ENCODE measurements at places on chromosomes 12 and 14.

DNA sequence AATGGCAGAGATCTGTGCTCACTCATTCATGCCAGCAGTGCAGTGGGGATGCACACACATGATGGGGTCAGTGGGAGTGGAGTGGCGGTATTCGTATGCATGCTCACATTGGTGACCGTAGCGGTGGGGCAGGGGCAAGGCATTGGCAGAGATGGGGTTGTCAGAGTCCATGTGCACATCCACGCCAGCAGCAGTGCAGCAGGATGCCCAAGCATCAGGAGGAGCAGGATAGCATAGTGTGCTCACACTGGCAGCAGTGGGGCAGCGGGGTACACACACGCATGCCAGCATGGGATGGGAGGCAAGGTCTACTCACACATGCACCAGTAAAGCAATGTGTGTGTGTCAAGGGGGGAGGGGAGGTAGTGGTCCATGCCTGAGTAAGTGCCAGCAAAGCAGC is 89.4 kb upstream of the GARIN6 start:
- DNase-seq: no peak

- DNase-seq: no peak
Measured at GRCh38 chr14:90759370-90760077, 56.7 kb downstream of the TTC7B start.

- DNase-seq: no peak
Measured at GRCh38 chr12:3049611-3050249, 27.4 kb upstream of the TSPAN9 start.

DNA sequence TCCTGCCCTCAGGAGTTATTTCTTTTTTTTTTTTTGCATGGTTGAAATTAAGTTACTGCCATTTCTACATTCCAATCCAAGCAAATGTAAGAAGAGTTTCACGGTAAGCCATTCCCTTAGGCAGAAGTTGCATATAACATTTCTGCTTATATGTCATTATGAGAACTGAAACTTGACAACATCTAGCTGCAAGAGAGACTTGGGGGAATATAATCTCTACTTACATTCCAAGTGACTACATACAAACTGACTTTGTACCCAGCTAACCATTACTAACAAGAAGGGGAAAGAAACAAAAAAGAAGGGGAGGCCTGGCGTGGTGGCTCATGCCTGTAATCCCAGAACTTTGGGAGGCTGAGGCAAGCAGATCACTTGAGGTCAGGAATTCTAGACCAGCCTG is 7.3 kb upstream of the RESF1 start:
- no peak for DNase-seq

DNA sequence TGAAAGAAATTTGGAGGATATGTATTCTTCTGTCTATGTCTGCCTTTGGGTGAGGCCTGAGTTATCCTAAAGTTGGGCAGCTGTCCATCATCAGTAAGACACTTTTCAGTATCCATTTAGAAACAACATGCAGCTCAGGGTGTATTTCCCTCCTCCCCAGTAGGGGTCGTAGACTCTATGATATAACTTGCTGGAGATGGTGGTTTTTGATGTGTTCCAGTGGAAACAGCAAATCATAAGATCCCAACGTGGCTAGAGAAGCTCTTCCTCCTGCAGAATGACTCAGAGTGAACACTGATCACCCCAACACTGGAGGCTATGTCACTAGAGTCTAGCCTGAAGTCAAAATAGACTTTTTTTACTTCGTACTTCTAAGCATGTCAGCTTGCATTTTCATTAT is 331.6 kb upstream of the STXBP6 start:
- no peak for DNase-seq

DNA sequence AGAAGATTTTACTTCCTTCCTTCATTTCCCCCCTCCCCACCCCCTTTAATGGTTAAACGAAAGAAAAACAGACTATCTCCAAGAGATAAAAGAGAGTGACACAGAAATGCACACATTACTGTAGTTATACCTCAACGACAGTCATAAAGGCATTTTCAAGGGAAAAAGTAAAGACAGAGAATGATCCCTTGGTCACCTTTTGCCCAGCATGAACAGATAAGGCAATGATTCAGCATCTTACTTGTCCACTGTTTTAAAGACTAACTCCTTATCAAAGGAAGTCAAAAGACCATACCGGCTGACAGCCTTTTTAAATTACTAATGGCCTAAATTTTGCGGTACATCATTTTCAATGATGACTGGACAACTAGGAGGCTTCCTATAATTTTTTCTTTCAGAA is 326.6 kb downstream of the PAWR start:
- no peak for DNase-seq

- DNase-seq: no peak
Measured at GRCh38 chr12:130565189-130565588, 150.9 kb downstream of the RIMBP2 start.

DNA sequence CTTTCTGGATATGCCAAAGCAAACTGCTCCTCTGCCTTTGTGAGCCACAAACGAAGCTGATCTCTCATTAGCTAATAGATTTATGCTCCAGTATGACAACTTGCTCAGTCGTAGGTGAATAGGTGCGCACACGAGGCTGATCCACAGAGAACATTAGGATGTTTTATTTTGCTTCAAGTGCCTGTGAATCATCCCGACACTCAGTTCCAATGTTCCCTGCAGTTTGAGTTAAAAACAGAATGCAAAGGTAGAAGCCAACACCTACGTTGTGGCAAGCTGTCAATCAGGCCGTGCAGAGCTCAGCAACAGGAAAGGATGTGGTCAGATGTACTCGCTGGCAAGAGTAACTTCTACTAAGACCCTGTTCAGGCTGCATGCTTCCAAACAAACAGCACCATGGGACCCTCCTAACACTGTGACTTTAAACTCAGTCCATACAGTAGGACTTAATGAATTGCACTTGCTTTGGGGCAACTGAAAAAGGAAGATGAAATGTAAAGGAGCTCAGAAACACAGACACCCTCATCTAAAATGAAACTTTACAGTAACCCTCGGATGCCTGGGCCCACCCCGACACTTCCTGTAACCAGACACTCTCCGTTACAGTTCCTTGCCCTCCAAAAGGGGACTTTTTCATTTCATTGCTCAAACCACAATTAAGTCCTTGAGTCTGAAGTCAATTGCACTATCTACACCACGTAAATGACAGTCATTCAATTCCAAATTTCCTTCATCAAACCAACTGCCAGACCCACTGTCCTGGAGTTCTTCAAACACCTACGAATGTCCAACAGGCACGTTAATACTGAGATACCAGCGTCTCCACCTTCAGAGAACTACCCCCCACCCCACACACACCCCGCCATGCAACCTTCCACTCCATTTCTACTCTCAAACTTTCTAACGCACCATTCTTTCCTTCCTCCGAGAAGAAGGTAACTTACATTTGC is 1.6 kb downstream of the CCDC88C start:
- no peak for DNase-seq

- DNase-seq: no peak
Measured at GRCh38 chr12:27178723-27179399, 65.2 kb upstream of the STK38L start.

DNA sequence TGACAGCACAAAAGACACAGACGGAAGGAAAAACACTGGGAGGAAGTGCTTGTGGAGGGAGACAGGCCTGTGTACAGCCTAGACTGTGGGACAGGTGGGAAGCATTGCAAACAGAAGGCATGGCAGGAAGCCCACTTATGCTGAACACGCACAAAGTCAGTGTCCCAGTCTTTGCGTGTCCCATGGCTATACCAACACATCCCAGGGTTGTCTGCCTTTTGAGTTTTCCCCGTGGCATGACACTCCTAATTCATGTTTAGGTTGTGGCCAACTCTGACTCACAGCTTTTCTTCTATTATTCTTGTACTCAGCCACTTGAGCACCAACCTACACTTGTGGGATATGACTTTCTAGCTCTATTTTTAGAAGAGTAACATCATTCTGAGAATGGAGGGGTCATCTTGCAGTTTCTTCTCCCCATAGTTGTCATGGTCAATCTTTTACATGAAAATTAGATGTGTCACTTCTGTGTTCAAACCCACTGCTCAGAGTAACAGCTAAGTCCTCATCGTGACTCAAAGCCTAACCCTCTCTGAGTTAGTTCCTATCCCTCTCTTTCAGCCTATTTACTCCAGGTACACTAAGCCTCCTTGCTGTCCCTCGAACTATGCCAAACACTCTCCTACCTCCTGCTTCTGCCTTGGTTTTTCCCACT is 27.5 kb upstream of the JPH4 start:
- DNase-seq: no peak

- no peak for DNase-seq
Measured at GRCh38 chr14:99937475-99938244, 127.6 kb upstream of the EVL start.

- no peak for DNase-seq
Measured at GRCh38 chr14:67863223-67863622, 43.6 kb downstream of the RAD51B start.

DNA sequence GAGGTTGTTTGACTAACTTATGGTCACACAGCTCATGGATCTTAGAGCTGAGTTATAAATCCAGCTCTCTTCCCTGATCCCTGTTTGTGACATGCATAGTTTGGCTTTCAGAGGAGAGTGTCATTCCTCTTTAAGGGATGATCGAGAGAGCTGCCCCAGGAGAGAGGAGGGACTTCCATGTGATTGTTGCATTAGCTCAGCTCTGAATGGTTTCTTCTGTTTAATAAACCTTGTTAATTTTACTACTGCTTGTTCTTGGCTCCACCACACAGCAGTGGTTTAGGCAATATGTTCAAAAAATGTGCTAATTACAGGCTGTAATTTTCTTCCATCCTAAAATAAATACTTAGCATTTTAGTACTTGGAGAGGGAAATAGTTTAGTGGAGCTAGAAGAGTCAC is 152.5 kb downstream of the C12orf75 start:
- no peak for DNase-seq

- DNase-seq: no peak
Measured at GRCh38 chr12:113075137-113075683, 18.7 kb downstream of the DTX1 start.

- no peak for DNase-seq
Measured at GRCh38 chr14:92624764-92625163, 111.2 kb downstream of the RIN3 start.

- DNase-seq: no peak
Measured at GRCh38 chr12:45217846-45218245, 2.0 kb downstream of the ANO6 start.

DNA sequence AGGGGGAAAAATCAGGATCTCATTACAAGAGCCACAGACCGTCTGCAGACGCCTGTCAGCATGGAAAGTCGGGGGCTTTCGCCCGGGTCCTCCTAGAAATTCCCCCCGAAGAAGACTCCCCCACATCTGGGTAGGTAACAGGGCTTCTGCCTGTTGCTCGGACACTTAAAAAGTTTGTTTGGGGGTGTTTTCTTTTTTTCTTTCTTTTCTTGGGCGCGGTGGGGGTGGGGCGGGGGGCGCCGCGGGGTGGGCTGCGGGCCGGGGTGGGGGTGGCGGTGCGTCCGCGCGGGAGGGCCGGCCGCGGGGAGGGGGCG is 358 bp downstream of the ELK3 start:
- DNase-seq: no peak

GRCh38 chr14:50846226-50846880 is 15.4 kb upstream of the NIN start:
- peak; percentile 82 for DNase-seq

GRCh38 chr12:96886998-96887677 is 19.9 kb upstream of the NEDD1 start:
- DNase-seq: peak; percentile 43

DNA sequence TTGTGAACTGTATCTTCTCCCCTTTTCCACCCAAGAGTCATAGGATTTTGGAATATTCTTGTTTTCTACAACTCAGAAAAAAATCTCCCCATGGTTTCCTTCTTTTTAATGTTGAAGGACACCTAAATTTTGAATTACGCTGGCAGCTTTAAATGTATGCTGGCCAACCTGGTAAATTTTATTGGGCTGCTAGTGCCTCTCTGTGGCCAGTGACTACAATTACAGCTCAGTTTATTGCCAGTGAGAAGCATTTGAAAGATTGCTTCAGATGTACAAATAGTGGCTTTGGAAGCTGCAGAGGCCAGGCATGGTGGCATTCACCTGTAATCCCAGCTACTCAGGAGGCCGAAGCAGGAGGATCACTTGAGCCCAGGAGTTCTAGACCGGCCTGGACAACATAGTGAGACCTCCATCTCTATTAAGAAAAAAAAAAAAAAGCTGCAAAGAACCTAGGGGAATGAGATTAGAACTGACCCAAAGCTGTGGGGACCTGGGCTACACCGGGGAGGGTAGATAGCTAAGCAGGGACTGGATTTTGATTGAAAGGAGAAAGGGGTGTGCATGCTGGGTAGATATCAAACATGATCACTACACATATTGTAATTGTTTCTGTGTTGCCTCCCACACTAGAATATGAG is 7.6 kb upstream of the RAB21 start:
- peak; percentile 21 for DNase-seq

GRCh38 chr12:89636052-89636775 is 72.4 kb downstream of the ATP2B1 start:
- DNase-seq: no peak

GRCh38 chr14:72906316-72906715 is 12.4 kb upstream of the DPF3 start:
- DNase-seq: peak; percentile 95

GRCh38 chr12:4119157-4119761 is 154.3 kb upstream of the CCND2 start:
- DNase-seq: no peak

- DNase-seq: no peak
Measured at GRCh38 chr12:20047901-20048300, 320.4 kb upstream of the PDE3A start.

DNA sequence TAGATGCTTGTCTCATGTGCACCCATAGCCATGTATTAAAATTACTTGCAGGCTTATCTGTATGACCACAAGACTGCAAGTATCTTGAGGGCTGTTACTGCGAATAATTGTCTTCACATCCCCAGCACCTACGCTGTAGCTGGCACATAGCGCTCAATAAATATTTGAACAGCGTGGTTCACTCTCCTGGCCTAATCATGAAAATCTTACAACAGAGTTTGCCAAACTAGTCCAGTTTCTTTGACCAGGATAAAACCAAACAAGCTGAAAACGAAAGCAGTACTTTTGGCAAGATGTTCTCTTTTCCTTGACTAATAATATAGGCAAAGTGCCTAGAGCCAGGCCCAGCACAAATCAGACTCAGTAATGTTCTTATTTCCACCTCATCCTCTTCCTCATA is 106.7 kb downstream of the RPS29 start:
- no peak for DNase-seq

GRCh38 chr14:100328495-100329163 is 5.5 kb downstream of the SLC25A47 start:
- no peak for DNase-seq

DNA sequence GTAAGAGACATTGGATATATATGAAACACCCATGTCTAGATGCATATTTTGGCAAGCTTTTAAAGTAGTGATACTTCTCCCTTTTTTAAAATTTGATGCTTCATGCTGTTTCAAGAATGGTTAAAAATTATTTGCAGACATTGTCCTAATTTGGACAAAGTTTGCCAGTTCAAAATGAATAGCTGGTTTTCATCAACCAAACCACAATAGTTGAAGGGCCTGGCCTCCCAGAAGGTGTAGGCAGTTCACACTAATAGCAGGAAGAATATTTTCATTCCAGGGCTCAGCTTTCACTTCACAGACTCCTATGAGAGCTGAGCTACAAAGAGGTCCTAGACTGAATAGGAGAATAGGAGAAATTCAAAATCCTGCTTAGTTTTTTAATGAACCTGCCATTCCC is 78.7 kb downstream of the STXBP6 start:
- DNase-seq: peak; percentile 40

- DNase-seq: no peak
Measured at GRCh38 chr14:99352688-99353280, 80.8 kb upstream of the BCL11B start.
